ENCODE measurements at places on chromosomes 2 and 18.

DNA sequence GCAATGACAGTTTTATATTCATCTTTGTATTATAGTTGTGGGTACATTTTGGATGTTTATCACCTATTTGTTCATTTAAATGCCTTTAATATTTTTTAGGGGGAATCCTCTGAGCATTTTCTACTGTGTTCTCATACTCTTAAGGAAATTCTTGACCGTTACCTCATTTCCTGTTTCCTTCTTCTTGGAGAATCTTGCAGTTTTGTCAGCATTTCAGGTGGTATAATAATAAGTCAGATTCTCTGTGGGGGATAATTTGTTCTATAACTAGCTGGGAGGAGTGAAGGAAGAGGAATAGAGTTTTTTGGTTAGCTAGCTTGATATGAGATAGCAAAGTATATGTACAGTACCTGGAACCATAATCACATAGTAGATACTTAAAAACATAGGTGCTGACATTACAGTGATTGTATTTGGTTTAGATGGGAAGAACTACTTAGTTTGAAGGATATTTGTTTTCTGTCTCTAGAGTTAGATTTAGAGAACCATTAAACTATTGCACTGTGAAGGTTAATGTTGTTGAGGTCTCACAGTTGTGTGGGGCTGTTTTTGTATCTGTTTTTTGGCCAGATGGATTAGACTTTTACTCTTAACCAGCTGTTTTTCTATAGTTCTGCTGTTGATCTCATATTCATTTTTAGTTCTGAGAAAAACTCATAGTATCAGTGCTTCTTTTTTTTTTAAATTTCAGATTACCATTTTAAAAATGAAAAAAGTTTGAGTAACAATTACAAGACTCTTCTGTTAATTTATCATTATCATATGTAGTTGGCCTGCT lies 14.2 kb downstream of the MTX2 start:
- no peak for DNase-seq

DNA sequence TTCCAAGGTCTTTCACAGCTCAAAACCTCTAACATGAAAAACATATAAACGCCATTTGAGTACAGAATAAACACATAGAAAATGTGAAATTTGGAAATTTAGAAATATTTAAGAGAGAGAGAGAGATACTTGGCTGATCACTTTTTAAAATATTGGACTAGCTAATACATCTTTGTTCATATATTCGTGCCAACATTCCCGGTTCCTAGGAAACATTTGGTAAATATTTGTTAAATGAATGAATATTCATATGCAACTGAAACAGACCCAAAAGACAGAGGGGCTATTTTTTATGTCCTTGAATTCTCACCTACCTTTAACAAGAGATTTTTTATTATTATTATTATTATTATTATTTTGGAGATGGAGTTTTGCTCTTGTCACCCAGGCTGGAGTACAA lies 8.3 kb upstream of the COLEC12 start:
- DNase-seq = no peak

DNA sequence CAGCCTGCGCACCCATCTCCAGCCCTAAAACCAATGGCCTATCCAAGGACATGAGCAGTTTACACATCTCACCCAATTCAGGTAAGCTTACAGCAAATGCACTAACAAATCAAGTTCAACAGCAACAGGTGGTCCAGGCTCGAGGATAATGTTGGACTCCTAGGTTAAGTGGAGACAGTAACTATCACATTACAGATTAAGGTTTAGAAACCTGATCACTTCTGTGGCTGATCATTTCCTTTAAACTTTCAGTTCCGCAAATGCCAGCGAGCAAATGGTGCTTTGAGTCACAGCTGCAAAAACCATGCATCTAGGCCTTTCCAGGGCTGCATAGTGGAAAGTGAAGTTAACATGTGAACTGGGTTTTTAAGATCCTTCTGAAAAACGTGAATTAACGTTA lies 259.4 kb downstream of the GBX2 start:
- DNase-seq = no peak

GRCh38 chr18:77100751-77101355 lies 31.7 kb downstream of the MBP start:
- no peak for DNase-seq

GRCh38 chr18:44840058-44840790 lies 159.5 kb downstream of the SETBP1 start:
- DNase-seq = no peak

Data from stimulated activated CD4-positive, alpha-beta T cell treated with anti-CD3 and anti-CD28 coated beads, Interleukin-1b, Interleukin-23, amount 100 ng/mL, for 4 hours (primary cell).